Stimulated activated CD8-positive, alpha-beta memory T cell treated with anti-CD3 and anti-CD28 coated beads, Interleukin-15, amount 100 ng/mL, for 24 hours (primary cell): ENCODE measurements at places on chromosomes 4 and X.

GRCh38 chr4:164383058-164383357 lies 370.9 kb upstream of the SMIM31 start:
- no peak for DNase-seq

DNA sequence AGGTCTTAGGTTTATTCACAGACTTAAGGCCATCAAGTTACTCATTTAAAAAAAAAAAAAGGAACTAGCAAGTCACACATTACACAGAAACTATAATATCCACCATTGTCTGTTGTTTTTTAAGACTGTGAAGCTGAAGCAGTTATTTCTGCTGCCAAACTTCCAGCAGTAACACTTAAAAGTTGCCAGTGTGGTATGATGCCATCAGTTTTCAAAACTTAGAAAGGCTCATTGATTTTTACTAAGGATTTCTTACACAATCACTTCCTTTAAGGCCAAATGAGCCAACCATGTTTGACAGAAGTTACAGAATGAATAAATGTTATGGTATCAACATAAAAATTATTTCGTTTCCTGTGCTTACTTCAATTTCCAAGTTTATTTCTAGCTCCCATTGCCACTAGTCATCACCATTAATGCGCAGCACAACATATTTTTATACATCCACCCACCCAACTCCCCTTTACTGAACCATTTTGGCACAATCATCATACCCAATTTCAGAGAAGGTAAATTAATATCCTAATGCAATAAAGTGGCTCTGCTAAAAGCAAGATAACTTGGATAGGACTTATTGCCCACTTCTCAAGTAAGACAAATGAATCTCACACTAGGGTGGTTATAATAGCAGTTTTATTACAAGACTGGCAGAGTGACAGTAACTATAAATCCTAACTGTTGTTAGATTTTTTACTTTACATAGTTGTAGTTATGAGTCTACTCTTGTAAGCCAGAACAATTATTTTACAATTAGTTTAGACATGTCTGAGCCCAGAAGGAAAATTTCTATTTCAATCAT lies 13.1 kb downstream of the PDGFC start:
- DNase-seq = no peak

DNA sequence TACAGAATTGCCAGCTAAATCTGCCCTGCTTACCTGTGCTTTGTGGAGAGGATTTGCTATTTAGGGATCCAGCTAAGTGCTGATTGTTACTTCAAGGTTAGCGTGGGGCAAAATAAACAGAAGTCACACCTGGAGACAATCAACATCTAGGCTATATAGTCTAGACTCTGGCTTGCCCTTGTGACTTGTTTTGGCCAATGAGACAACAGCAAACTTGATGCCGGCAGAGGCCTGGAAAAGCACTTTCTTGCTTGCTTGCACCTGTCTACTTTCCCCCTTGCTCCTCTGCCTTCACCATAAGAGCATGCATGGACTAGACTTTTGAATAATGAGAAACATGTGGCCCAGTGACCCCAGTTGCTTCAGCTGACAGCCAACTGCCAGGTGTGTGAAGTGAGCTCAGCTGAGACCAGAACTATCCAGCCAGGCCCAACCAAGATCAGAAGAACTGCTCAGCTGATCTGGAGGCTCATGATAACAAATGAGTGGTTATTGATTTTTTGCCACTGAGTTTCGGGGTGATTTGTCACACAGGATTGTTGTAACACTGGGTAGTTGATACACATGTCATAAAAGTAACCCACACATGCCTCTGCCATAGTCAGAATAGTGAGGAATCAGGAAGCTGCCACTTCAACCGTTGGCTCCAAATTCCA lies 164.4 kb downstream of the RBMX2 start:
- no peak for DNase-seq

DNA sequence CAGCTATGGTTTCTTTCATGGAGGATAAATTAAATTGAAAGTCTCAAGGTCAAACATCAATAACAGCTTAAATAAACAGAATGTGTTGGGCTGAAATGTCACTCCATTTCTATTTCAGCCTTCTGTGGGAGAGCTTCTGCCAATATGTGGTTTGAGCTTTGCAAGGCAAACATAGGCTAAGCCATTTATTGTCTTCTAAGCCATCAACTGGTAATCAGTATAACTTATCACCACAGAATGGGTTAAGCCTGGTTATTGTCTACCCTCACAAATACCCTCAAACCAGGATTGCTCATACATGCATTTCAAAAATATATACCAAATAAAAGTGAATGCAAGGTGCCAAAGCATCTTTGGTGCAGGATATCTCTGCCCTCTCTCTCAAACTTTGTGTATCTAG lies 52.7 kb downstream of the GABRB1 start:
- DNase-seq = no peak

DNA sequence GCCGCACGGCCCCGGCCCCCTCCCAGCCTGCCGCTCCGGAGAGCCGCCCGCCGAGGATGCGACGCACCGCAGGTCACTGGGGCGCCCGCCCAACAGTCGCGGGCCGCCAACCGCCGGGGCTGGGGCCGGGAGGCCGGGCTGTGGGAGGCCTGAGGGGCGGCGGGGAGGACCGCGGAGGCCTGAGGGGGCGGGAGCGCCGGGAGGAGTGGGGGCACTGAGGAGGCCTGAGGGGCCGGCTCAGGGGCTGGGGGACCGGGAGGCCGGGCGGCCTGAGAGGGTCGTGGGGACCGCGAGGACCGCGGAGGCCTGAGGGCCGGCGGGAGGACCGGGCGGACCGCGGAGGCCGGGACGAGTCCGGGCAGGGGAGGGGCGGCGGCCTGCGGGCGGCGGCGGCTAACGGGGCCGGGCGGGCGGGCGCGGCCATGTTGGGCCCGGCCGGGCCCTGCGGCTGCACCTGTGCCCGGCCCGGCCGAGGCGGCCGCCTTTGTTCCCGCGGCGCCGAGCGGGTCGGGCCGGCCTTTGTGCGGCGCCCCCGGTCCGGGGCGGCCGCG lies 353 bp downstream of the NSD2 start:
- no peak for DNase-seq
